ENCODE measurements at places on chromosomes 11 and 22. TPM values are rescaled to one million over a fixed set of nuclear protein-coding genes. Genes with fewer than 3 reads are reported as not detected.

DNHD1 gene
- total RNA-seq = 7.0 TPM

PKDREJ gene
- not detected for total RNA-seq

DNAJB7 gene
- not detected for total RNA-seq

OR5B21 gene
- total RNA-seq = not detected

RAB1B gene
- 100 TPM for total RNA-seq

NELL1 gene
- total RNA-seq = 2.2 TPM

ARAP1 gene
- total RNA-seq = 83.4 TPM

FZD4 gene
- total RNA-seq = 9.3 TPM

TMEM218 gene
- total RNA-seq = 18.1 TPM

C11orf87 gene
- 1.4 TPM for total RNA-seq

TSGA10IP gene
- total RNA-seq = not detected

RAC2 gene
- 1.7 TPM for total RNA-seq

POLR3H gene
- 44.1 TPM for total RNA-seq

KLHL22 gene
- total RNA-seq = 47.3 TPM

NXPE4 gene
- not detected for total RNA-seq

ZNF280B gene
- total RNA-seq = 7.0 TPM

DYNC2H1 gene
- 18.6 TPM for total RNA-seq

SCGB2A2 gene
- not detected for total RNA-seq

SLCO2B1 gene
- total RNA-seq = 6.6 TPM

MUC6 gene
- total RNA-seq = 1.9 TPM

CDC42EP2 gene
- 5.3 TPM for total RNA-seq

KRTAP5-10 gene
- not detected for total RNA-seq

NLRP14 gene
- total RNA-seq = 0.29 TPM

AMOTL1 gene
- 44.8 TPM for total RNA-seq

PPP2R1B gene
- 92.6 TPM for total RNA-seq

Data from progenitor cell of endocrine pancreas (in vitro differentiated cells).